ENCODE measurements at places on chromosomes 6 and 20. TPM values are rescaled to one million over a fixed set of nuclear protein-coding genes. Genes with fewer than 3 reads are reported as not detected.
A peak's percentile ranks its signal among the peaks of the same experiment; 100 is the strongest.

- DNase-seq, result no peak
These were observed 153.5 kb downstream of the ZMYND8 start for GRCh38 chr20:47202733-47203667.

GRCh38 chr20:33105316-33105924 lies 26.0 kb downstream of the BPIFB4 start:
- no peak for DNase-seq

DNA sequence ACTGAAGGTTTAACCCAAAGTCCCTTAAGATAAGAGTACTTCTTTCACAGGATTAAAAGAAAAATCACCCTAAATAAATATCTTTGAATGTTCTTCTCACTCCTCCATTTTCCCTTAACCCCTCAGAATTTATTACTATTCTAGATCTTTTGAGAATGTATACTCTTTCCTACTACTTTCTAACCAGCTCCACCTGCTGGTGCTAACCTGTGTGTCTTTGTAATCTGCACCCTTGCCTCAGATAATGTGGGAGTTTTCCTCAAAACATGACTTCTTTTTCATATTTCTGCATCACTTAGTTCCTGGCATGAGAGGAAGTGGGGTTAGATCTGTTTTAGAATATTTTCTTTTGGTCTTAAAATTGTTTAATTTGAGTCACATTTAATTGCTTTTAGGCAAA lies 394.2 kb downstream of the BMP2 start:
- no peak for DNase-seq

EDN3 gene
- not detected for total RNA-seq

DNA sequence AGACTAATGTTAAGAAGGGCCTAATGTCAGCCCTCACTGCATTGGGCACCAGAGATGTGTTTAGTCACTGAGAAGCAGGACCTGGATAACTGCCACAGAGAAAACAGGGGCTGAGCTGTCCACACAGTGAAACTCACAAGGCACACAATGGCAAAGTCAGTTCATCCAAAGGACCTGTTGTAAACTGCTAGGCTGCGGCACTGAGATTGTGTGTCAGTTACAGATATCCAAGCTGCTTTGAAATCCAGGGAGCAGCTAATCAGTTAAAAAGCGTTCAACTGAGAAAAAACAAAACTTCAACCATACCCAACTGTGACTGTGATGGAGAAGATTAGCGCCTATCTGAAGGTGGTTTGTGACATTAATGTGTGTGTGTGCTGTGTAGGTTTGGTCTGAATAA lies 27.8 kb upstream of the TMEM14A start:
- no peak for DNase-seq

PRKN gene
- total RNA-seq, result 15.9 TPM

- DNase-seq, result no peak
These were observed 156.9 kb downstream of the PAX1 start for GRCh38 chr20:21862259-21862946.

DNA sequence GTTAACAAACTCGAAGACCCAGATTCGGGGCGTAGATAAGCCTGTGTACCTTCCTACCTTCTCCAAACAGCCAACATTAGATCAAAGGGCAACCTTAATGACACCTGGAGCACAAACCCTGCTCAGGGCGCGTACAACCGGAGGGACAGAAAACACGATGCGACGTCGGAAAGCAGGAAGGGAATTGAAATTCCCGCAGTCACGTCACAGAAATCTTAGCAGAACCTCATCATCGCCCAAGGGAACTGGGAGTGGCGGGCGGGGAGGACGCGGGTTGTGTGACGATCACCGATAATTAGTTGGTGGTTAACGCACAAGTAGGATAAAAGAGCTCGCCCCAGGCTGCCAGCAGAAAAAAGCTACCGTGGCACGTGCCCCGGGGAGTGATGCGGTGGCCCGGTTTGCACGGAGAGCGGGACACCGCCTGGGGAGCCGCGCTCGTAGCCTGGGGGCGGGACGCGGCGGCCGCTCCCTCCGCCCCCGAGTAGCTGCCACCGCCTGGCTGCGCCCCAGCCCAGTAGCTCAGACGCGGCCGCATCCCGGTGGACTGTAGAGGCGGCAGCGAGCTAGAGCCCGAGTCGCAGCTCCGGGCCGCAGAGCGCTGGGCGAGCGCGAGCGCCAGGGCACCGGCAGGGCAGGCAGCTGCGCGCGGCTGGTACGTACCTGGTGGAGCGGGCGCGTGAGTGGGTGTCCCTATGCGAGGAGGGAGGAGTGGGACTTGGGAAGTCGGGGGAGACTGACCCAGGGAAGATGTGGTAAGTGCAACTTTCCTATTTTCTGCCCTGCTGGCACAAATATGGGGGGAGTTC lies at the start of gene PKIB:
PKIB (plus strand) TSS at position 525 of the 809 bp plus-strand sequence. CDS start 107,390 bp downstream, outside the sequence.
- DNase-seq, result peak; percentile 75

DNA sequence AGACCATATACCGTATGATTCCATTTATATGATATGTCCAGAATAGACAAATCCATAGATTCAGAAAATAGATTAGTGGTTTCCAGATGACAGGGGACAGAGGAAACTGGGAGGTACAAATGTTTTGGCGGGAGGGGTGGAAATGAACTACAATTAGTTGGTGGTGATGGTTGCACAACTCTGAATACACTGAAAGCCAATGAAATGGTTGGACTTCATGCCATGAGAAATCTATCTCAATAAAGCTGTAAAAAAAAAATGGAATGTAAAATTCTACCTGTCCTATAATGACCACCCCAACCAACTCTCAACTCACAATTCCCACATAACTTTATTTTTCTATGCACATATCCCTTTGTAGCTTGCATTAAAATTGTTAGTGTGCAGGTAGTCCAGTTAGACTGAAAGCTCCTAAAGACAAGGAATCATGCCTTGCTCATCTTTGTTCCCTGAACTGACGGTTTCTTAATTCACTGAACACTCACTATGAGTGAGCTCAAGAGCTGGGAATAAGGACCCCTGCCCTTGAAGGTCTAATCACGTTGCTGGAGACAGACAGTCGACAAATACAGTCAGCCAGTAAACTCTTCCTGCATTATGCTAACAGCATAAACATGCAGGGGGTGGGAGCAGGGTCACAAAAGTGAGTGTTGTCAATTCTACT lies 1.4 kb downstream of the DCDC2 start:
- no peak for DNase-seq
